D341Med (cell line): ENCODE measurements at places on chromosomes 12 and 14.
A peak's percentile ranks its signal among the peaks of the same experiment; 100 is the strongest.

GRCh38 chr14:105582639-105583038 lies 56.3 kb downstream of the TMEM121 start:
- DNase-seq, result peak; percentile 50

DNA sequence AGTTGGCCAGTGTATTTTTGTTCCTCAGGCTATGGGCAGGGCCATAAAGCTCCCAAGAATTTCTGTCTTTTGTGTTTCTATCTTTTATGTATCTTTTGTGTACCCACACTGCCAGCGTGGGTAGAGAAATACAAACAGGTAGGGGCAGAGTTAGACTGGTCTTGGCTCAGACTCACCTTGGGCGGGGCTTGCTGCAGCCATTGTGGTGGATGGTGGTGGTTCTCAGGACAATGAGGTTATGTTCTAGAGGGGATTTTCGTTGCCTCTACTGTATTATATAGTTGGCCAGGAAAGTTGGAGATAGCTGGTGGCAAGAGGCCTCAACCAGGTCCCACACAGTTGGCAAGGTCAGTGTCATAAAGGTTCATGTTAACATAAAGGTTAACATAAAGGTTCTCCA lies 977.5 kb upstream of the LRFN5 start:
- DNase-seq, result no peak

DNA sequence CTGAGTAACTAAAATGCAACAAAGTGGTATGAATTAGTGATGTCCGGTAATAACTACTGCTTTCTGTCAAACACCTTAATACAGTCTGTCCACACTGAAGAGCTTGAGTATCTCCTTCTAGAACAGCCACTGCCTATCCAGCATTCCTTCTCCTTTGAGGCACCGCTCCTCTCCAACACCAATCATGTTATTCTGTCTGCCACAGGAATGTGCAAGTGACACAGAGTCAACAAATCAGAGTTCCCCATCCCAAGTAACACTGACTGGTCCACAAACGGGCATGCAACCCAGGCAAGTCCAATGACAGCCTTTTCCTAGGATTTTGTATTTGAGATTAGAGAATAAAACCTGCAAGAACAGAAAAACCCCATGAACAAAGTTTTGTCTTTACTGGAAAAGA lies 3.8 kb downstream of the GXYLT1 start:
- no peak for DNase-seq

DNA sequence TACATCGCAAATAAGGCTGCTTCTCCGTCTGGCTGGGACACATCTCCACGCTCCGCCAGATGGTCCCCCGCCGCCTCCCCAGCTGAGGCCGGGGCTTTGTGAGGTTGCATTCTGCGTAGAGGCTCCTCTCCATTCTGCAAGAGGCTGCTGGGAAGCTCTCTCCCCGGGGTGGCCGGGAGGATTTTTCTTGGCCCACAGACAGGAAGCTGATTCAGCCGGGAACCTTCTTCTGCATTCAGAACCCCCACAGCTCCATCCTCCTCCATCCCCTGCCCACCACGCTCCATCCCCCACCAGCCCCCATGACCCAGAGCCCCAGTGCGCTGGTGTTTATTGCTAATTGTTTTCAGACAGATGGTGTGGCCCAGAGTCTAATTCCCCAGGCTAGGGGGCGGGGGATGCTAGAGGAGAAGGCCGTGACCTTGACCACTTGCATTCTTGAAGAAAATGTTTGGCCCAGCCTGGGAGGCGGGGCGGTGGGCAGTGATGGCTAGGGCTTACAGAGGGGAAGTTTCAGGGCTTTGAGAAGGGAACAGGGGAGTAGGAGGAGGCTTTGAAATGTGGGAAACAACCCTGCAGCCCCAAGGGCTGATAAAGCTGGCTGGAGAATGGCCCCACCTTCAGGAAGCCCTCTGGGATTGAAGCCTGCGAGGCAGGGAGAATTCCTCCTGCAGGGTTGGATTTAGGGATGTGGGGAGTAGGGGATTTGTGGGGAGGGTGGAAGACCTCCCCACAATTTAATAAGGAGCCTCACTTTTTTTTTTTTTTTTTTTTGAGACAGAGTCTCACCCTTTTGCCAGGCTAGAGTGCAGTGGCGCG lies 88.5 kb upstream of the NCOR2 start:
- DNase-seq, result peak; percentile 91

DNA sequence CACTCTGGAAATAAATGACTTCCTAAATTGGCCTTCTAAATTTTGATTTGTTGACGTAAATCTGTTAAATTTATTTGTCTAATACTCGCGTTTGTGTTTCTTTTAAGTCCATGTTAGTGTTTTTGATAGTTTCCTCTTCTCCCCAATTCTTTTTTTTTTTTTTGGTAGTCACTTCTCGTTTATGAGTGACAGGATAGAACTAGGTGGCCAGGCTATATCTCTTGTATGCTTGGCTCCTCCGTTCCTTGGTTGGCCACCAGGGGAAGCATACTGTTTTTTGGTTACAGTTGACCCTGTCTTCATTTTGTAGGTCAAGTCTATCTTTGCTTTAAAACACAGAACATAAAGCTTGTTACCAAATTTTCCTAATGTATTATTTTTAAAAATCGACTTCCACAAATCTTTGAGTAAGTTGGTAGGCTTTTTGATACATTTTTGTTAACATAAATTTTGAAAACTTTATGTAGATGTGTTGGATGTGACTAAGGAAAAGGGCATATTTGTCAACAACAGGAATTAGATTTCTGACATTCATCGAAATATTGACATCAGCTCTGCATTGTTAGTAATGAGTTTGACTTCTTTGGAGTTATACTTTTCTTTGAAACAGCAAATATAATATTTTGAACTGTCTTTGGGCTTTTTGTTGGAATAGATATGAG lies 2.2 kb downstream of the RCOR1 start:
- peak; percentile 67 for DNase-seq

GRCh38 chr14:72525087-72525915 lies 368.6 kb downstream of the DPF3 start:
- DNase-seq, result no peak

DNA sequence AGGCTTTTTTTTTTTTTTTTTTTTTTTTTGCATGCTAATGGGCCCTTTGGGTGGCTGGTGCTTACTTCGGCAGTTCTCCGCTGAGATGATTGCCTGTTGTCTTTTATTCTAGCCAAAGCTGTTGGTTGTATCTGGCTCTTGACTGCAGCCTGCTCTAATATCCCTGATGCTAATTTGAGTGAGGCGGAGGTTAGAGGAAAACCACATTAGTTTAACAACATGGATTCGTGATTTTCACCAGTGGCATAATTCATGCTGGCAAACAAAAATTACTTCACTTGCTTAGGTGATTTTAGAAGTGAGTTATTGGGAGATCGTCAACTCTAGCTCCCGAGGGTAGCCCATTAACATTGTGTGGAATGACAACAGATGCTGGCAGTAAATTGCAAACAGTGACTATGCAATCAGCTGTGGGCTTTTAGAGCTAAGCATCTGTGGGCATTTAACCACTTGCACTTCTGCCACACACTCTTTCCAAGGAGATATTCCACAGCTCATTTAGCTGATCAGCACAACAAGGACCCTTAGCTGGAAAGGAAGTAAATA lies 97.6 kb upstream of the ZDHHC17 start:
- no peak for DNase-seq

DNA sequence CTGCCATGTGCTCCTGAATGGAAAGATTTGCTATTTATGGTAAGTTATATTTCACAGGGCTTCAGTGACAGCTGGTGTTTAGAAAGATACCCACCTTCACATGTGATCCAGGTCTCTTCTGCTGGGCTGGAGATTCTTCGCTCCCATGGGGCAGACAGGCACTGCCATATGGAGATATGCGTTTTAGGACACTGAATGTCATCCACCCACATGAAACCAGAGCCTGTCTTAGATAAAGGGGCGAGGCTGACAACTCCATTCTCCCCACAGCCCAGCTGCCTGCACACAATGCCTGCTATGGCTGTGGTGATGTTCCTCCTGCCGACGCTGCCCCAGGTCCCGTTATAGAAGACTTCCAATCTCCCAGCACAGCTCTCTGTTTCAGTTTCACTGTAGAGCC lies 69.4 kb downstream of the ACSM4 start:
- peak; percentile 83 for DNase-seq

DNA sequence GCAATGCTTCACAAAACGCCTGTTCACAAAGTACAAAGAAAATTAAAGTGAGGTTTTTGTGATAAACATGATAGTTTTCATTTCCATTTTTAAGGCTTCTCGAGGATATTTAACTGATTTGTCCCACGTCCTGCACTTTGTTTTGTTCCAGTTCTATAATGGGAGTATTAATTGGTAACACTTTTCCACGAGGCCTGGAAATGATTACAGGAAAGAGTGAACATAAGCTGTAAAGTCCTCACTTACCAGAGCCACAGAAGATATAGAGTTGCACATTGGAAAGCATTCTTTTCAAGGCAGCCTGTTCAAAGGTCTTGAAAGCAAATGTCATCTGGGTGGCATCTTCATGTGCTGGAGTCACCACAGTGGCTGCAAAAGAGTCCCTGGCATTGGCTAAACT lies 1236.6 kb downstream of the BCL11B start:
- DNase-seq, result no peak

GRCh38 chr14:50647282-50647681 lies 20.8 kb downstream of the SAV1 start:
- no peak for DNase-seq

DNA sequence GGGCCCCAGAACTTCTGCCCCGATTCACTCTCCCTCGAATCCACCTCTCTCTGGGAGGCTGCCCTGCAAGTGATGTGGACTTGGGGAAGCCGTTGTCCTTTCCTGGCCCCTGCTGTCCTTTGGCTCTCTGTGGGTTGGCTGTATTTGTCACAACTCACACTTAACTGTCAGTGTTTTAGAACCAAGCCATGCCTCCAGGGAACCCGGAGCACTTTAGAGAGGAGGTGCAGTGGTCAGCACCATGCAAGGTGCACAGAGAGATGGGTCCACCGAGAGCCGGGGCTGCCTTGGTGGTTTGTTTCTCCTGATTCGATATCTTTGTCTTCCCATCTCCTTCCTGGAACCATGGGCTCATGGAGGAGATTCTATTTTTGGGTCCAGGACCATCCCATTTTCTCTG lies 129.5 kb upstream of the RTL1 start:
- DNase-seq, result no peak

- peak; percentile 38 for DNase-seq
These were observed 54.6 kb upstream of the CCDC175 start for GRCh38 chr14:59631237-59631636.

DNA sequence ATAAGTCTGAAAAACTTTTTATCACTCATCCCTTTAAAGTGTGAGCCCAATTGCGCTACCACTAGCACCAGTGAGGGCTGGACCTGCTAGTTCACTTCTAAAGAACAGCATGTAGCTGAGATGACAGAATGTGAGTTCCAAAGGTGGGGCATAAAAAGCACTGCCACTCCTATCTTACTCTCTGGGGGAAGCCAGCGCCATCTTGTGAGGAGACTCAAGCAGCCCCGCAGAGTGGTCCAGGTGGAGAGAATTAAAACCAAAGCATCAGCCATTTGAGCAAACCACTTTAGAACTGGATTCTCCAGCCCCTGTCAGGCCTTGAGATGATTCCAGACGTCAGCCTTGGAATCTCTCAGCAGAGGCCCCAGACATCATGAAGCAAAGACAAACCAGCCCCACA lies 39.9 kb downstream of the TMEM132D start:
- DNase-seq, result no peak

DNA sequence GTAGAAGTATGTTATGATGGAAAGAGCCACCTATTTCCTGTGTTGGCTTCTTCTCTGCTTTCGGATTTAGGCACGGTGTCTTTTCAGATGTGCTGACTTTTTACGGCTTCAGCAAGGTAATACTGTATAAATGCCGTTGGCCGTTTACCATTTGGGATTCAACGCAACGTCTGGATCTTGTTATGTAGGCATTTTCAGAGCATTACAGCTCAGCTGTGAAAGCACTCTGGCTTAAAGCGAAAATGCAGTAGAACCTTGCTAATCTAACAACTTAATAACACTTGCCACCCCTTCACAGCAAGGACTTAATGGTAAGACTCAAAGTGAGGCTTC lies 229.9 kb downstream of the EFCAB11 start:
- no peak for DNase-seq

DNA sequence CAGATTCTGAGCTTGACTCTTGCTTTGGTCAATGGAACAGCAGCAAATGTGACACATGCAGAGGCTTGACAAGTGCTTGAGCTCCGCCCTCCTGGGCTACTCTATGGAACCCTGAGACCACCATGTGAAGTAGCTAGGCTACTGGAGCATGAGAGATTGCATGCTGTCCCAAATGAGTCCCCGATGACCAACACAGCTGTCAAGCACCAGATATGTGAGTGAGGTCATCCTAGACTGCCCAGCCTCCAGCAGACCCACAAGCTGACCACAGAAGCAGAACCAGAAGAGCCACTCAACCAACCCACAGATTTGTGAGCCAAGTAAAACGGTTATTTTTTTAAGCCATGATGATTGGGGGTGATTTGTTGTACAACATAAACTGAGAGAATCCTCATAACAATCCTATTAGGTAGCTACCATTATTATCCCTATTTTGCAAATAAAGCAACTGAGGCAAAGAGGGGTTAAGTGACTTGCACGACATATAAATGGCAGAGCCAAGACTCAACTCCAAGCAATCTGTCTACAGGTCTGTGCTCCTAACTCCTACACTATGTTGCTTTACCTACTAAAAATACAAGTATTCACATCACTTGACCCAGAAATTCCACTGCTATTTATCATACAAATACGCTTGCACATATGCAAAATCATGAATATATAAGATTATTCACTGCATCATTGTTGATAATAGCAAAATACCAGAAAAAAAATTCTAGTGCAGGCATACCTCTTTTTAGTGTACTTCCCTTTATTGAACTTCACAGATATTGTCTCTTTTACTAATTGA lies 136.2 kb downstream of the NDUFA12 start:
- no peak for DNase-seq

DNA sequence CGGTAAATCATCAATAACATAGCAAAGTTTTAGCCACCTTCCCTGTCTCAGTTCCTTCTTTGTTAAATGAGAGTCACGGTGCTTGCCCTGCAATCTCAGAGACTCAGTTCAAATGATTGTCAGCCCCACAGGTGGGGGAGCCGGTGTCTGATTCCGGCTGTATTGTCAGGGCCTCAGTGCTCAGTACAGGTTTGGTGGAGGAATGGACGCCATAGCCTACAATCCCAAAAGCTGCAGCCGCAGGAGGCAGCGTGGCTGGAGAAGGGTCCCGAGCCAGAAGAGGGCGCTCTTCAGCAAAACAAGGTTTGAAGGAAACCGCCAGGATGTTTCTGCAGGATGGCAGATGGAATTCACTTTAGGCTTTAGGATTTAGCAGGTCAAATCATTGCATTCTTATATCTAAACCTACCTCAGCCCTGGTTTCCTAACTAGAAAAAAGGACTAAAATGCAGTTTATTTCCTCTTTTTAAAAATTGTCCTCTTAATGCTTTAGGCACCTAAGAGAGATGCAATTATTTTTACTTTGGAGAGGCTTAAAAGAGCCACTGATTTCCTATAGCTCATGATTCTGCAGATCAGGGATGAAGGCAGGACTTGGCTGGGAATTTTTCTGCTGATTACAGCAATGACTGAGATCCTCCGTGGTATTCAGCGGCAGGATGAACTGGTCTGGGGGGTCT lies 29.2 kb downstream of the FOS start:
- peak; percentile 83 for DNase-seq

GRCh38 chr14:75881994-75882393 lies 99.8 kb downstream of the TGFB3 start:
- DNase-seq, result no peak

- DNase-seq, result no peak
These were observed 20.5 kb downstream of the CKB start for GRCh38 chr14:103501921-103502669.
